CD4-positive, alpha-beta T cell treated with Interleukin-15 for 4 hours (primary cell): ENCODE measurements at places on chromosomes 6 and 20.
A peak's percentile ranks its signal among the peaks of the same experiment; 100 is the strongest.

DNA sequence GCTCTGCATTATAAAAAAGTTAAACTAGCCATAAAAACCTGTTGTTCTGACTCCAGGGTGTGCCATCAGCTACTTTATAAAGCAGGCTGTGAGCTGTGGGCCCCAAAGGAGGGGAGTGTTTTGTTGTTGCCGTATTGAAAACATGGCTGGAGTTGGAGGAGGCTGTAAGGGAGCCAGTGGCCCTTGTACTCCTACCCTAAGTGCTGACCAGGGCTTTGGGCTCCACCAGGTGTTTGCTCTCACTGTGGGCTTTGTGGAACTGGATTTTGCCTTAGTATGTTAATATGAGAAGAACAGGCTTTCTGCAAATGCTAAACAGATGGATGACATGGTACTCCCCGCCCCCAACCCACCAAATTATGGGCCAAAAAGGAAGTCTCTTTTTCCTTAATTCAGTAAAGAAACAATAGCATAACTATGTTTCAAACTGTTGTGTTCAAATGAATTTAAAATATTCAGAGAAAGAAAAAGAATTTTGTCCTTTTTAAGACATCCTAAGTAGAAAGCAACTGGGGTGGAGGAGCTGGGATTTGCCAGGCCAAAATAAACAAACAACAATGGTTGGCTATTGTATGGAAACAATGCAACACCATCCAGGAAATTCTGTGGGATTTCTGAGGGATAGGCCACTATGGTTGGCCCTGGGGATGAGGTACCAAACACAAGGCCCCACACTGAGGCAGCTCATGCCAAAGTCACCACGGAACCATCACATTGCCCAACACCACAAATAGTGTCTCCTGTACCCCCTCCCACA is 63.3 kb downstream of the PLCG1 start:
- no peak for DNase-seq

DNA sequence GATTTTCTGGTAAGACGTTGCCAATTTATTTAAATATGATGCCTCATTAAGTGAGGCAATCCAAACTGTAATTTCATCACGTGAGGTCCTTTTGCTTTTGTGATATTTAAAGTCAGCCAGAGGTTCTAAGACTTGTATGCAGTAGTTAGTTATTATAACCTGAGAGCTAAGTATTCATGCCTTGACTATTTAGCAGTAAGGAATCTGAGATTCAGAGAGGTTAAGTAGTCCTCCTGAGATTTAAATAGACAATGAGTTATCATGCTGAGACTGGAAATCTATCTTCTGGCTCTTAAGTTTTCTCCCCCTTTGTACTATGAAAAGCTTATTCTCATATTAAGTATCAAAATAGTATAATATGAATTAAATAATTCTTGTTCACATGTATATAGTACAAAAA is 158.0 kb downstream of the UTRN start:
- DNase-seq = no peak

DNA sequence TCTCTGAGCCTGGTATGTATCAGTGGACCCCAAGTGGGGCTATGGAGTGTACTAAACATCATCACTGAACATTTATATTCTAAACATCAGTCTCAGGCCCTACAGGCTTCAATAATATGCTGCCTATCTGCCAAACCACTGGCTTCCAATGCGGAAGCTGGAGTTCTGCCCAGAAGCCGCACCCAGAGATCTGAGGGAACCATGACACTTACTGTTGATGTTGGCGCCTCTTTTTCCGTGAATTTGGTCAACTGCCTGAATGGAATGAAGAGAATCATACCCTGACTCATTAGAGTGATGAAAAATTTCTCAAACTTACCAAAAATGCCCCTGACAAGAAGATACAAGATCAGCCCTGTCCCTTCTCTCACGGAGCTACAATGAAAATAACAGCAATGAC is 66.2 kb downstream of the SLC22A23 start:
- no peak for DNase-seq

DNA sequence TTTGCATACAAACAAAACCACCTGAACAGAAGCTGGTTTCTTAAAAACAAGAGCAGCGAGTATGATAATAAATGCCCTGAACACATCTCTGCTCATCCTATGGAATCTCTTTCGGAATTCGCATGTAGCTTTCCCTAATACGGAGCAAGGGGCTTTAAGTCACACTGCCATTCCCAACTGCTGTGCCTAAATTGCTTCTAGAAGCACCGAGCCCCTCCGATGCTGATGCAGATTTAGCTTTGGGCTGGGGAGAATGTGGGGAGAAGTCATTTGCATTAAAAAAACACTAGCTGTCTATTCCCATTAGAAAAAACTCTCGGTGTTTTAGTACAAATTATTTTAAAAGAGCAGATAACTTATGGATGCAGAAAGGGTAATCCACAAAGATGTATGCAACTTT is 76.9 kb downstream of the CD83 start:
- no peak for DNase-seq

- DNase-seq = no peak
These were observed 477.9 kb upstream of the MANEA start for GRCh38 chr6:95099410-95099809.

- DNase-seq = no peak
These were observed 49.0 kb upstream of the RNF24 start for GRCh38 chr20:4064144-4064909.

GRCh38 chr6:48613231-48613949 is 502.4 kb upstream of the PTCHD4 start:
- no peak for DNase-seq

DNA sequence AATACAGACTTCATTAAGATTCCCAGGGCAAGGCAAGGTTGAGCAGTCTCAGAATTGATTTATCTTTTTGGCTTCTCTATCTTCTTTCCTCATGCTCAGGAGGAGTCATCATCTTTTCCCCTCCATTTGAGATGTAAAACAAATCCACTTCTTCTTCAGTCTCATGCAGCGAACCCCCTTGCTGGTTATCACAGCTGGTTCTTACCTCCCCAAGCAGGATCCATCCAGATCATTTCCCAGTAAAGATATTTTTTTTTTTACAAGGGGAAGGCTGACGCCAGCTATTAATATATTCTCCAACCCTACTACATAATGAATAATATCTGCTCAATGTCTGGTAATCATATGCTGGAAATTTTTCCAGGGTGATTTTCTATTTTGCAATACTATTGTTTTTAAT is 508.9 kb upstream of the NOX3 start:
- DNase-seq = no peak

DNA sequence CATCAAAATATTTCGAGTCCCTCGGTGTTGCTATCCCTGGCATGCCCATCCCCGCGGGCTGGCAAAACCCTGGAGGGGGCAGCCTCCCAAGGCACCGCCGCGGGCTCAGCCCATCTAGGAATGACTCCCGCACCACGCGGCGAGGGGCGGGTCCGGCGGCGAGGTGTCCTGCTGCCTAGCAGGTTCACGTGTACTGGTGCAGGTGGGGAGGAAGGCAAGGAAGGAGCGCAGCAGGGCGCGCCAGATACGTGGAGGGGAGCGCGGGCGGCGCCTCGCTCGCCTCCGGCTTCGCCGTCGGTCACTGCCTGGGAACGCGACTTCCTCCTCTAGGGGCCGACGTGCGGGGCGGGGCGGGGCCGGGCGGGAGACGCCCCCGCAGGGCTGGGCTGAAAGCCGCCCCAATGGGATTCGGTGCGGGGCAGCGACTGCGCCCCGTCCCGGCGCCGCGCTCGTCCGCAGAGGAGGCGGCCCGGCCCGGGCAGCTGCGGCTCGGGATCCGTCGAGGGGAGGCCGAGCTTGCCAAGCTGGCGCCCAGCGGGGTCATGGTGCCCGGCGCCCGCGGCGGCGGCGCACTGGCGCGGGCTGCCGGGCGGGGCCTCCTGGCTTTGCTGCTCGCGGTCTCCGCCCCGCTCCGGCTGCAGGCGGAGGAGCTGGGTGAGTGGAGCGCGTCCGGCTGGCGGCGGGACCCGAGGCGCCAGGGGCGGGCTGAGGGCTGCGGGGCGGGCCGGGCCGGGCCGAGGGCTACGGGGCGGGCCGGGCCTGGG is at the start of gene DCBLD1:
TSS of gene DCBLD1 (plus strand) at position 435 of the 764 bp plus-strand sequence. CDS start at position 543, 108 bp downstream.
- peak; percentile 47 for DNase-seq

- no peak for DNase-seq
These were observed 6.5 kb upstream of the RBBP8NL start for GRCh38 chr20:62433658-62434497.

- DNase-seq = no peak
These were observed 31.9 kb downstream of the ZNF184 start for GRCh38 chr6:27441001-27441400.

DNA sequence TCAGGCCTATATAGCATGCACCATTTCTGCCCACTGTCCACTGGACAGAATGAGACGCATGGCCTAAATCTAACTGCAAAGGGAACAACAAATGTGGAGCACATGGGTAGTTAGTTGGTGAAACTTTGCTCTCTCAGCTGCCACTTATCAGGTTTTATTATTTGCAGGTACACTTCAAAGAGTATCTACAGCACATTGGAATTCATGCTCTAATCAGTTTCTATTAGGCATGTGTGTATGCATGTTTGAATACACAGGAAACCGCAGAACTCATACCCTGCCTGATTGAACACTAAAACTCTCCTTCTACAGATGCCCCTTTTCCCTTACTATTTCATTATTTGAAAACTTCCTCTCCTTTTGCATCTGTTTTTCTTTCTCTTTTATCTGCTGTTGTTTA is 97.4 kb upstream of the HSF2 start:
- no peak for DNase-seq

DNA sequence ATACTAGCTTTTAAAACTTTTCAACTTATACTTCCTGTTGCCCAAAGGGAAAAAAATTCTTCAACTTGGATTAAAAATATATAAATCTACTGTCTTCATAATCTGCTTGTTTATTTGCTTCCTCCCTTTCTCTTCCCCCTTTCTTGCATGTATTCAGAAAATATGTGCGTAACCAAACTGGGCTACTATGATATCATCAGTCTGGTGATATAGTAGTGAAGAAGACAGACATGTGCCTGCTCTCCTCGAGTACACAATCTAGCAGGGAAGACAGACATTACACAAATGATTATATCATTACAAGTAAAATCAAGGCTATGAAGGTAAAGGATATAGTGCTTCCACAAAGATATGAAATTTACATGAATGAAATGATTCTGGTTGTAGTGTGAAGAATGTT is 31.0 kb downstream of the IBTK start:
- DNase-seq = no peak

- no peak for DNase-seq
These were observed at the start of gene TMC2 for GRCh38 chr20:2536560-2536986. TSS of gene TMC2 (plus strand) at chr20:2536573. CDS start at chr20:2536622, 49 bp downstream.

GRCh38 chr6:43170417-43170930 is 595 bp upstream of the SRF start:
- no peak for DNase-seq

DNA sequence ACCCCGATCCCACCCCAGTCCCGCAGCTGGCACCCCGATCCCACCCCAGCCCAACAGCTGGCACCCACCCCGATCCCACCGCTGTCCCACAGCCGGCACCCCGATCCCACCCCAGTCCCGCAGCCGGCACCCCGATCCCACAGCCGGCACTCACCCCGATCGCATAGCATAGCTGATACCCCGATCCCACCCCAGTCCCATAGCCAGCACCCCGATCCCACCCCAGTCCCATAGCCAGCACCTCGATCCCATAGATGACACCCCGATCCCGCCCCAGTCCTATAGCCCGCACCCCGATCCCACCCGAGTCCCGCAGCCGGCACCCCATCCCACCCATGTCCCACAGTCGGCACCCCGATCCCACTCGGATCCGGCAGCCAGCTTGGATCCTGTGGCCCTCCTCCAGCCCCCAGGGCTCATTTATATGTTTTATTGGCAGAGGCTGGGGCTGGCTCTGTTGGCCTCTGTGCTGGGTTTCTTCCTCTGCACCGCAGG is 897 bp upstream of the GMEB2 start:
- DNase-seq = no peak

DNA sequence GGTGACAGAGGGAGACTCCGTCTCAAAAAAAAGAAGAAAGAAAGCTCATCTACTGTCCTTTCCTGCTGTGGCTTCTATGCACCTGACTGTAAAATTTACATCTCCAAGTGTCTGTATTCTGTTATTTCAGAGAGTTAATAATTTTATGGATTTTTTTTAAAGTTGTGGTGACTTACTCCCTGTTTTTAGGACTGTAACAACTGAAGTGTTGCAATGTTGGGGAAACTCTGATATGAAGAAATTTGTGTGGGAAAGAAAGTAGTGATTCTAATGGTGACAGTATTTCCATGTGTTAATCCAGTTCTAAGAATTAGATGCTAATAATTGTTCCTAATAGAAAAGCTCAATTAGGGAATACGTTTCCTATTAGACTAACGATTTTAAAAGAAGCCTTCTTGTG is 27.4 kb downstream of the STX11 start:
- no peak for DNase-seq

DNA sequence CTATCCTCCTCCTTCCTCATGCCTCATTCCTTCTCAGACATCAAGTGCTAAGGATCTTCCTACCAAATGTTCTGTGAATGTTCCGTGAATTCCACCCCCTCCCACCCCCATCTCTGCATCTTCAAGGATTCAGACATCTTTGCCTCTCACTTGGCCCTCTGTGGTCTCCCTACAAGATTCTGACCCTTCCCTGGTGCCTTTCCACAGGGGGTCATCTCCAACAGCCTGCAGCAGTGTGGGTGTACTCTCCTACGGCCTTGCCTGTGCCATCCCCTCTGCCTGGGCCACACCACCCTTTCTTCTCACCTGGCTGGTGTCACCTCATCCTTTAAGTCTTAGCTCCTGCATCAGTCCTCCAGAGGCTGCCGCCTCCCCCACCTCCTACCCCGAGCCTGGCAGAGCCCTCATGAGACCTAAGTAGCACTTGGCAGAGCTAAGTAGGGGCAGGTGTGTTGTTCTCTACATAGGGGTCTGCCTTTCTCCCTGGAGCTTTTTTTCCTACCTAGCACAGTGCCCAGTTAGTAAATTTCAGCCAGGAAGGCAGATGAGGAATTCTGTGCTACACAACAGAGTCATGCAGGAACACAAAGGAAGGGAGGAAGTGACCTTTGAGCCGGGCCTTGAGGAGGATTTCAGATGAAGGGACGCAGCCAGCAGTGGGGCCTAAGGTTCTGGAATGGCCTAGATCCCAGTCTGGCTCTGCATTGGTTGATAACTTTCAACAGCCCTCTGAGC is 43.1 kb downstream of the TM9SF4 start:
- DNase-seq = no peak

DNA sequence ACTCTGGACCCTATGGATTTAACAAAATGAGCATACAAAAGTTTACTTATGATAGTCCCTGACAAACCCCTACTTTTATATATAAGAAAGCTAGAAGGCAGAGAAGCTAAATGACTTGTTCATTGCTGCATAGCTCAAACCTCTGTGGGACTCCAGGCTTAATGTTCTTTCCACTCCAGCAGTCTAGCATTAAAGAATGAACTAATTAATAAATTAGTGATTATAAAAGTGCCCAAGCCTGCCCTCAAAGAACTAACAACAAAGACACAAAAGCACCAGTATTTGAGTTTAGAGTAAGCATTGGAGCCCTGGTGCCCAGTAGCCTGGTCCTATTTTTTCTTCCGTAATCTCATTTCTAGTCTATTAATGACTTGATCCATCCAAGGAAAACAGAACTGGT is 59.9 kb downstream of the LAMA4 start:
- DNase-seq = no peak

DNA sequence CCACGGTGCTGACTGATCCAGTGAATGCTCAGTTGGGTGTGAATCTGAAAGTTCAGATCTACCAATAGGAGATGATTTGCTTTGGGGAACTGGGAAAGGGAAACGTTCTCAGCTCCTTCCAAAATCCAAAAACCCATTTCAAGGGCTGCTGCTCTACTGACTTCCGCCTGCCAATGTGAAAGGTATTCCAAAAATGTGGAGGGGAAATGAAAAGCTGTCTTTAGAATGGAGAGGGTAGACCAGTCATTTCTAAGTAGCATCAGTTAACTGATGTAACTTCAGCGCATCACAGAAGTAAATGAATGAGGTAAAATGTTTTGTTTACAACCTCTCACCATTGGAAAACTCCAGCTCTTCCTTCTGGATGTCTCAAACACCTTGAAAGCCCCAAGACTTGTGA is 19.6 kb upstream of the EYA2 start:
- no peak for DNase-seq
